ENCODE measurements at places on chromosomes 5 and 9.
A peak's percentile ranks its signal among the peaks of the same experiment; 100 is the strongest.

DNA sequence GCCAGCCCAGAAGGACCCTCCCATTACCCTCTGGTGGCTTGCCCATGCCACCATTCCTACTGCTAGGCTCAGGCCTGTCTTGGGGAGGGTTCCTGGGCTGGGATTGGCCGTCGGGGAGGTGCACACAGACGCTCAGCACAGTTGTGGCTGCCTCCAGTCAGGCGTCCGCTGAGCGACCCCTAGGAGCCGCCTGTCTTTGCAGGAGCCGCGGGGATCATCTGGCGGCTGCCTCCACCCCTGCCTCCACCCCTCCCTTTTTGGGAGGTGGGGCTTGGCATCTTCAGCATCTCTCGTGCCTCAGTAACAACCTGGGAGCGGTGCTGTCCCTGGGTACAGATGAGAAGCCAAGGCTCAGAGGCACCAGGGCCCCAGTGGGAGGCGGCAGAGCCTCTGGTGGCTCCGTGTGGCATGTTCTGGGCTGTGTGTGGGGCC lies 39.6 kb downstream of the RXRA start:
- peak; percentile 98 for DNase-seq

- DNase-seq = no peak
These were observed 191.6 kb downstream of the TENT4A start for GRCh38 chr5:6904860-6905259.

DNA sequence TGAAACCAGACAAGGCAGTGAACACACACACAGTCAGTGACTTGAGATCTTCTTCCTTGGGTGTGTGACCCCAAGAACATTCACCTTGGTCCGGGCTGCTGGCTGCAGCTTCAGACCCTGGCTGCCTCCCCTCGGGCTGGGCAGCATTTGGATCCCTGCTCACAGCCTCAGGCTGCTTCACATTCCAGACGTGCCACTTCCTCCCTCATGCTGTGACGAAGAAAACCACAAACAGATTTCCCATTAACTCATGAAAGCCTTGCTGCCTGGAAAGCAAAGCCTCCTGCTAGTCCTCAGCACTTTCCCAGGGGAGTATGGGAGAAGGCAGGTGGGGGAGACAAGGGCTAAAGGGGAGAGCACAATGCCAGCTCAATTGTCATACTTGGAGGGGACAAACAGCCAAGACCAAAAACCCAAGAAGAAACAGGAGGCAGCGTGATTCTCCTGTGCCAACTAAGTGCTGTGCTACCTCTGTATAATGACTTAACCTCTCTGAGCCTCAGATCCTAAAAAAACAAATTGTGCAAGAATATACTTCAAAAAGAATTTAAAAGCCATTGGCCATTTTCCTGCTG lies 594.6 kb upstream of the BRINP1 start:
- no peak for DNase-seq

- DNase-seq = no peak
These were observed 369.8 kb upstream of the PDE4D start for GRCh38 chr5:60263346-60263745.

GRCh38 chr9:116763770-116764169 lies 76.7 kb downstream of the TRIM32 start:
- no peak for DNase-seq

- DNase-seq = no peak
These were observed 510.0 kb downstream of the ACTL7B start for GRCh38 chr9:108345826-108346225.

GRCh38 chr9:120175031-120175430 lies 404.9 kb downstream of the CDK5RAP2 start:
- DNase-seq = peak; percentile 28

DNA sequence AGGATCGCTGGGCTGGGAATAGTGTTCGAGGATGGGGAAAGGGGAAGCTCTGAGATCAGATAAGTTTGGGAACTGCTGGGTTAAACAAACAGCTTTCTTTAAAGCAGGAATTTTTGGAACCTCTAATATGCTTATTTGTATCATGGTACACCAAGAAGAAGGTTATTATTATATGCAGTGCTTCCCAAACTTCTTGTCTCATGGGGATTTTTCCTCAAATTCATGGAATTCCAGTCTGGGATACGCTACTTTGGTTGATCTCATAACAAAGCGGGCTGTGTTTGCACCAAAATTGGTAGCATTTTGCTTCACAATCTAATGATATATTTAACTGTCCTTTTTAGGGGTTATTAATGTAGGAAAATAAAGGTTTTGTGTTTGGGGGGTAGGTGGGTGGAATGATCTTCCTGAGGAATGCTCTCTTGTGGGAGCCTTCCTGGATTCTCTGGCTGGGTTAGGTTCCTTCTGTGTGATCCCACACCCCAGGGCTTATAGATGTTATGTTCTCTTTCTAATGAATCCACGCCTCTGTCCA lies 116.2 kb upstream of the PANK3 start:
- DNase-seq = no peak

- no peak for DNase-seq
These were observed 51.5 kb downstream of the MYO10 start for GRCh38 chr5:16884595-16884994.

DNA sequence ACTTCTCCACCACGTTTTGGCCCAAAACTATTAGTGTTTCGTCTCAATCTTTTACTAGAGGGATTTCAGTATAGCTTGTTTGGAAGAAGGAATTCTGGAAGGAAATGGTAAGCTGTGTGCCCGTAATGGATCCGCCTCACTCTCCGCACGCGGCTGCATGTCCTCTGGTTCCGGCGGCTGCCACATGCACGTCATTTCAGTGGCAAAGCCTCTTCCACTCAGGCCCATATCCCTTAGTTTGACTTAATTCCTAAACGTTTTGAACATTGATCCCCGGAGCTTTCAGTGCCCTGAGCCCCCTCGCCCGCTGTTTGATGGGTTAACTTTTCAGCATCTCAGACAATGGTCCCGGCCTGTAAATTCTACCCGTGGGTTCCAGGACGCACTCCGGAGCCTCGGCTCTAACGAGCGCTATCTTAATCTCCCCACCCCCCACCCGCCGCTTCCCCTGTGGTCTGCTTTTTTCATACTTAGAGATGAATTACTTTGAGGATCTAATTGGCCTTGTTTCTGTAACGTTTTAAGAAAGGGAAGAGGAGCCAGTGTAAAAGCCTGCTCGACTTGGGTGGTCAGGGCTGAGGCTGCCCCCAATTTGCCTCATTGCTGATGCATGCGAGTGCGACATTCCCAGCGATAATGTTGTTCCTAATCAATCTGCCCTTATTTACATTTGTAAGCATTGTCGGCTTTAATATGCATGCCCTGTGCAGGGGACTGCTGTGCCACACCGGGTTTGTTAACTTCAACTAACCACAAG lies 4.6 kb downstream of the PTCH1 start:
- DNase-seq = peak; percentile 37

DNA sequence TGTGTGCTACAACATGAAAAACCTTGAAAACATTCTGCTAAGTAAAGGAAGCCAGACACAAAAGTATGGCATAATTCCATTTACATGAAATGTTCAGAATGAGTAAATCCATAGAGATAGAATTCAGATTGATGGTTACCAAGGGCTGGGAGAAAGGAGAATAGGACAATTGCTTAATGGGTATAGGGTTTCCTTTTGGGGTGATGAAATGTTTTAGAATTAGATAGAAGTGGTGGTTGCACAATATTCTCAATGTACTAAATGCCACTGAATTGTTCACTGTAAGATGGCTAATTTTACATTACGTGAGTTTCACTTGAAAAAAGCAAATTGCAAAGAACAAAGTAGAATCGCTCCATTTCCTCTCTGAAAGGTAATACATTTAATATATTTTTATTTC lies 43.0 kb upstream of the GAS1 start:
- no peak for DNase-seq

DNA sequence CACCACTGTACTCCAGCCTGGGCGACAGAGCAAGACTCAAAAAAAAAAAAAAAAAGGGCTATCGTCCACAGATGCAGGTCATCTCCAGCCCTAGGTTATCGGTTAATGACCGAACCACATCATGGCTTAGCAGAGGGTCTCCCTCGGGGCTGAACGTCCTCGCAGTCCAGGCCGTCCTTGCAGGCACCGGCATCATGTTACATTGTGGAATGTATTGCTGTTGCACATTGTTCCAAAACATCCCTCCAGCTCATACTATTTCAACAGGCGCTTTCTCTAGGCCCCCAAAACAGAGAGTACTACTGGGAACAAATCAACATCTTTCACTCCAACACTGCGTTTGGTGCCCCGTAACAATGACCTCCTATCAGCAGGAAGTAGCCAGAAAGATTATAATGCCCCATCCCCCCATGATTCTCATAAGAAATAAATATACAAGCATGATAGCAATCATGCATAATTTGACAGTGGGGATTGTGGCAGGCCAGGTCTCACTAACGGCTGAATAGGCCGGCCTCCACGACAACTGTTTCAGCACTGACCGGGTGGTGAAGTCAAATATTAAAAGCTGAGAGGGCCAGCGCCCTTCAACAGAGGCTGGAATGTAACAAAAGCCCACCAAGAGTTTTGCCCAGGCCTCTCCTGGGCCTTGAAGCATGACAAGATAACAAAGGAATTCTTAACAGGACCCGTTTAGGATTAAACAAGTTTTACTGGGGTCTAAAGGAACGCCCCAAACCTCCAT lies 1.1 kb upstream of the LCN9 start:
- DNase-seq = no peak

- no peak for DNase-seq
These were observed 45.8 kb upstream of the CLK4 start for GRCh38 chr5:178672630-178673029.

GRCh38 chr5:50969151-50970031 lies 303.0 kb downstream of the PARP8 start:
- DNase-seq = peak; percentile 27

DNA sequence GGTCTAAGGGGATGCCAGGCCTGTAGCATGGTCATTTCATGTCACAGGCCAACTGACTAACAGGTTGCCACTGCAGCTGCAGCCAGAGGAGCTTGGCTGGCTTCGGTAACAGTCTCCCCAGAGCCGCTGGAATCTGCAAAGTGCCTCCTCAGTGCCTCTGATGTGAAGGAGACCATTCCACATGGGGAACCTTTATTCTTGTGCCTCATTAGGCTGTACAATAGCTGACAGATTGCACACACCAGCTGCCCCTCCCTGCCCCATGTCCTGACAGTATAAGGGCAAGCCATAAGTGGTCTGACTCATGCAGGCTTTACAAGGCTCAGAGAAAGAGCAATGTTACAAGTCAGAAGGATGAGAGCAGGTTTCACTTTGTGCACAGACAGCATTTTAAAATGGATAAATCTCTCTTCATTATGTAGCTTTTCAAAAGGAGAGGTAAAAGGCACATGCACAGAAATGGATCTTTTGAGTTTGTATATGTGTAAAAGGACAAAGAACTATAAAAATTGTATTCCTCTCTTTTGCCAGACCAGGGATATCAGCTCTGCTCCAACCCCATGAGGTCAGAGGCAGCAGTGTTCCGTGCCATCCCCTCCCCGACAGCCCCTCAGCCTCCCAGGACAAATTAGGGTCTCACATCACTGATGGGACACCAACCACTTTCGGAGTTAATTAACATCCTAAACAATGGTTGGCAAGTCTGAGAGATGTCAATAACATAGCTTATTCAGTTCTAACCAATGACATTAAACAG lies 467.8 kb downstream of the TMEM232 start:
- no peak for DNase-seq

DNA sequence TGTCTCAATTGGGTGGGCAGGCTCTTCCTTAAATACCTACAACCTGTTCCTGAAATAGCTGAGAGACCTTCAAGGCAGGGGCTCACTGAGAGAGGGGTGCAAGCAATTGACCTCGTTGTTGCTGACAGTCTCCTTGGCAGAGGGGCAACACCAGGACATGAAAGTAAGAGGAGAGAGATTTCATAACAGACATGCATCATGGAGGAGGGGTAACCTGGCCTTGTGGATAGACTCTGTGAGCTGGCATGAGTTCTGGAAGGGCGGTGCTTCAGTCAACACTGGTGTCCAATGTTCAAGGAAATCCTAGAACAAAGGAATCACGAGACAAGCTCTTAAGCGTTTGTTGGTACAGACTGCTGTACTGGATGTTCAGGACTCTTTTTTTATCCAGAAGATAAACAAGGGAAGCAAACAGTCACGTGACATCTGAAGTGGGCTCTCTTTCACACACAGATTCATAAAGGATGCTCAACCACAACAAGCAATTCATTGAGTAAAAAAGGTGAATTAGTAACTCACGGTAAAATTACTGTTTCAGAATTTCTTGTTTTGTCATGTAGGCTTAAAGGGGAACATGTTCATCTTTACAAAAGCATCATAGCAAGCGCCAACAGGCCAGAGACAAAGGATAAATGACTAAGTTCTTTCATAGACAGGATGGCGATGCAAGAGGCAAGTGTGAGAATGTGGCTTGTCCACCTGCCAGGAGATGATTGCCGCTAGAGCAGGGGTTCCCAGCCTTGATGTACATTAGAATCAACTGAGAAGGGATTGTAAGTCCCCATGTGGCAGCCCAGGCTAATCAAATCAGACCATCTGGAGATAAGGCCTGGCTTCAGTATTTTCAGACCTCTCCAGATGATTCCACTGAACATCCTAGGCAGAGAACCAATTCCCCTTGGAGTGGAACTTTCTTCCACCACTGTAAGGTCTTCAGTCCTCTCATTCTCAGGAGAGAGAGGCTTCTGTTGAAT lies 20.7 kb downstream of the ANKRA2 start:
- peak; percentile 92 for DNase-seq

GRCh38 chr9:117860849-117861248 lies 156.6 kb downstream of the TLR4 start:
- DNase-seq = no peak

DNA sequence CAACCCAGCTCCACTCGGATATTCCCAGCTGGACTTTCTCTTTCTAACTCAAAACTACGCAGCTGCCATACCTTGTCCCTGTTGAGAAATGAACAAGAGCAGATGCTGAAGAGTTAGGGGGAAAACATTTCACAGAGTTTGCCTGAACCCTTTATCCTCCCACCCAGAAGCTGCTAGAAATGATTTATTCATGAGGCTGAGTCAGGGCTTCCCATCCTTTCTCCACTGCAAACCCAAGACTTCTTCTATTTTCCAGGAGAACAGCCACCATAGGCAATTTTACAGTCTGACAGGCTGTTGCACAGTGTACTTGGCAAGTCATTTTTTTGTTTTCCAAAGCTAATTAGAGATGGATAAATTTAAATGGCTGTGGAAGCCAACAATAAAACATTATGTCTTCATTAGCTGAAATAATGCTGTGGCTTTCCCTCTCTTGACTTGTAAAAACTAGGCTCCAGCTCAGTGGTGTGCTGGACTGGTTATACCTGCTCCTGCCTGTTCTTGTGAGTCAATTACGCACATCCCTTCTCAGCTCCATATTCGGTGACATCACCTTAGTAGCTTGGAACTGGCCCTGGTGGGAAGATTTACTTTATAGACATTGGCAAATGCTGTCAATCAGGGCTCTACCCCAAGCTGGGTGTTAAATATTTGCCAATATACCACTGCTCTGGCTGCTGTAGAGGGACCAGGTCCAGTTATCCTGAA lies 71.9 kb downstream of the KIF4B start:
- no peak for DNase-seq

Data from COR-L47 (cell line).